ENCODE measurements at places on chromosomes 16 and 17. TPM values are rescaled to one million over a fixed set of nuclear protein-coding genes. Genes with fewer than 3 reads are reported as not detected.

CSH1 gene
- total RNA-seq = not detected

CCDC40 gene
- 3.5 TPM for total RNA-seq

CYB5B gene
- total RNA-seq = 32.0 TPM

KIF1C gene
- 64.5 TPM for total RNA-seq

GRCh38 chr17:67492824-67493517, 115.9 kb downstream of the PITPNC1 start:
- DNase-seq = no peak

GRCh38 chr16:68722119-68723024, 14.7 kb upstream of the CDH1 start:
- no peak for DNase-seq

- no peak for DNase-seq
Measured at GRCh38 chr17:56933868-56934267, 20.0 kb upstream of the TRIM25 start.

- no peak for DNase-seq
Measured at GRCh38 chr16:56824804-56825203, 40.2 kb upstream of the SLC12A3 start.

DNA sequence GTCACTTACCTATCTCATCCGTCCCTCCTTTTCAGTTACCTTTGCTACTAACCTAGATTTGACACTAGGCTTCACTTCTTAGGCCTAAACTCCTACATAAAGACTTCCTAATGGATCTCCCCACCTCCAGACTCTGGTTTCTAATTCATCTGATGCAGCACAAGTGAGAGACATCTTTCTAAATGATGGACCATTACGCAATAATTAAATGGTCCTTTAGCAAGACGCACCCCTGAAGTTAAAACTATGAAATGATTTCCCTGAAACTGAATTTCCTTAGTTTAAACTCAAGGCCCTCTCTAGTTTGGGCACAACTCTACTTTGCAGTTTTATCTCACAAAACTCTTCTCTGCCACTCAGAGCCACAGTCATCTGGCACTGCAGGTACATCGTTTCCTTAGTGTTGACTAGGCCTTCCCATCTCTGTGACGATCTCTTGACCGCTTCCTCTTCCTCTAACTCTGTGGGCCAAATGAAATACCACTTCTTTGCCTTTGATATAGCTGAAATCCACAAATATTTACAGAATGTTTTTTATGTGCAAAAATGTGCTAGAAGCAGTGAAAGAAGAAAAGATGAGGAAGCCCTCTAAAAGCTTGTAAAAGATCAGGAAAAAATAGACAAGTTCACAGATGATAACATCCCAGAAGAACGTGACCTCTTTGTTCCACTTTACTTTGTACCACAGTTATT, 3.3 kb downstream of the SYNRG start:
- no peak for DNase-seq
